ENCODE measurements at places on chromosomes 7 and 10.
A peak's percentile ranks its signal among the peaks of the same experiment; 100 is the strongest.

DNA sequence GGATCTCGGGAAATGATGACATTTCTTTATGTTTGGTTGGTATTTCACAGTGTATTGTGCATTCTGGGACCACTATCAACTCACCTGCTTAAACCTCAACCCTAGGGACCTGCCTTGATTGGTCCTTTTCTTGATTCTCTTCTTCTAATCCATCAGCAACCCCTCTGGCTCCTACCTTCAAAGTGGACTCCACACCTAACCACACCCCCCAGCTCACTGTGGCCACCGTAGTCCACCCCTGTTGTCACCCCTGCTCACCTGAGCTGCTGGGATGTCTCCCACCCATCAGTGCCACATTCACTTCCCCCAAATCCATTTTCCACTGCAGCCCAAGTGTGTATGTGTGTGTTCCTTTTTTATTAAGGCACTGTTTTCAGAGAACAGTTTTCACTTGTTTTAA lies 145.0 kb downstream of the PLPP4 start:
- no peak for DNase-seq

GRCh38 chr10:8052341-8052955 lies 2.0 kb upstream of the GATA3 start:
- no peak for DNase-seq

GRCh38 chr7:1432411-1433082 lies 26.7 kb downstream of the MICALL2 start:
- DNase-seq = peak; percentile 57

DNA sequence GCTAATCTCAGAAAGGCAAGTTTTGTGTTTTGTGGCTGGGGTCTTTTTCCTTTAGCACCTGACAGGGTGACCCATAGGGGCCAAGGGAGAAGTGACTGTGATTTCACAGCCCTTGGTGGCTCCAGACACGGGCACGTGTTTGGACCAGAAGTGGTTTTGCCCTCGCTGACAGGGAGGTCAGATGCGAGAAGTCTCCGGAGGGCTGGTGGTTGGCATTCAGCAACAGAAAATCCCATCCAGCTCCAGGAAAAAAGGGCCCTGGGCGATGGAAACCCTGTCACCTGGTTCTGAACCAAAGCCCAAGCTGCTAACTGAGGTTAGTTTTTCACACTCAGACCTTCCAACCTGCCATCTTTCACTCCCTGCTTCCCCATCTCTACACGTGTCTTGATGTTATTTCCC lies 272.9 kb downstream of the TRIL start:
- no peak for DNase-seq

DNA sequence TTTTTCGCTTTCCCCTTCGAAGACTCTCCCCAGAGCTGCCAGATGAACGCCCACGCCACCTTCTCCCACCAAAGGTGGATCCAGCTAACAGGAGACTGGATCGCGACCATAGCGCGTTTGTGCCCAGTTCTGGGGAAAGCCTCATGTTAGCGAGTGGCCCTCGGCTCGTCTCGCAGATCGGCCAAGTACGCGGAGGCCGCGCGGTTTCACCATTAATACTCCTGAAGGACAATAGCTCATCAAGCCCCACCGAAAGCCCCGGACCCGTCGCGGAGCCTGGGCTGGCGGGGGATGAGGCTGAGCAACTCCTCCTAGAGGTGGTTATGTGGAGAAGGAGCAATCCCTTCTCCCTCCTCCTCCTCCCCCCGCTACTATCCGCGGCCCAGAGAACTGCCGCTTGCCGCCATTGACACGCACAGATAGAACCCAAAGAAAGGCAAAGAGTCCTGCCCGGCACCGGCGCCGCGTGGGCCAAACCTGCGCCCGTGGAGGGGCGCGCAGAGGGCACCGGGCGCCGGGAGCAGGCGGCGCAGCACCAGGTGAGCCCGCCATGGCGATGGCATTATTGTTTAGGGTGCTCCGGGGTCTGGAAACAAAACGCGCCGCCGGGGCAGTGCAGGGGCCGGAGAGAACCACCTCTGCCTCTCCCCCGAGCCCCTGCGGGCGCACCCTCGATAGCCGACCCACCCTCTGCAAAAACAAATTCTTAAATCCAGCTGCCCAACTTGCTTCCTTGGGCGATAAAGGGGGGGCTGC lies at the start of gene MACROH2A2:
Gene MACROH2A2, plus strand, starts transcription at position 385 of the 756 bp plus-strand sequence. CDS start 22,813 bp downstream, outside the sequence.
- DNase-seq = peak; percentile 61

DNA sequence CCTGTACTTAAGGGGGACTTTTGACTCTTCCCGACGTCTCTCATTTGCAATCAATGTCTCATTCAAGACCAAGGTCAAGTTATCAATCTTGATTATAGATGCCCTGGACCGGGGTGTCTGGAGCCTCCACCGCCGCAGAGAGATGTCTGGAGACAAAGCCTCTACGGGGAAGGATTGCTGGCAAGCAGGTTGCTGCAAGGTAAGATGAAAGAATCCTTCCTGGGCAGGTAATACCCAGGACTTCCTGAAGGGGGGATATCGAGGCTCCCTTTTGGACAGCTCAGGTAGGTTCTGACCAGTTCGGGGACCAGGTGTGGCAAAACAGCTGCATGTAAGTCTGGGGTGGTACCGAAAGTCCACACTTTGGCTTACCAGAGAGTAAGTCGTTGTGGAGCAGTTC lies 12.5 kb upstream of the CUX1 start:
- DNase-seq = no peak

- DNase-seq = no peak
These were observed 282.3 kb upstream of the SEMA3C start for GRCh38 chr7:81201188-81201587.

GRCh38 chr7:157402911-157403534 lies 66.2 kb downstream of the DNAJB6 start:
- DNase-seq = peak; percentile 13

DNA sequence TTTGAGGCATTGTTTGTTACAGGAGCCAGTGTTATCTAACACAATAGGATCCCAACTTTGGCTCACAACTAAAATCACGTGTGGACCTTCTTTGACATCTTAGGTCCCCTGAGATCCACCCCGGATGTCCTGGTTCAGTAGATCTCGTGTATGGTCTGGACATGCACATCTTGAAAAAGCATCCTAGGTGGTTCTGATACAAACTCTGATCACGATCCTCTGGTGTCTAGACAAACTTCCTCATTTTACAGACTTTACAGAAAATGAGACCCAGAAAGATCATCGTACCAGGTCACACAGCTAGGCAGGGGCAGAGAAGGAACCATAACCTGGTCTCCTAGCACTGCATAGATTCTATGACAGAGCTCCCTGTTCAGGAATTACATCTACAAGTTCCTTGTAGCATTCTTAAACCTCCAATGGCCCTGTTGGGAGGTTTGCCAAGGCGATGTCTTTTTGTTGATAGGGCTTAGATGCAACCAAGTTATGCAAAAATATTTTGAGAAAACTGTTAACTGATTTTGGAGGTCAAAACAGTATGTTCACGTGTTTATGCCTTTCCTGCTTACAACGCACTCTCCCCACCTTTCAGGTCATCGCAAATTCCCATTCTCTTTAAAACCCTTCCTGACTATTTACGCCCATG lies 30.8 kb upstream of the CHST15 start:
- peak; percentile 16 for DNase-seq

DNA sequence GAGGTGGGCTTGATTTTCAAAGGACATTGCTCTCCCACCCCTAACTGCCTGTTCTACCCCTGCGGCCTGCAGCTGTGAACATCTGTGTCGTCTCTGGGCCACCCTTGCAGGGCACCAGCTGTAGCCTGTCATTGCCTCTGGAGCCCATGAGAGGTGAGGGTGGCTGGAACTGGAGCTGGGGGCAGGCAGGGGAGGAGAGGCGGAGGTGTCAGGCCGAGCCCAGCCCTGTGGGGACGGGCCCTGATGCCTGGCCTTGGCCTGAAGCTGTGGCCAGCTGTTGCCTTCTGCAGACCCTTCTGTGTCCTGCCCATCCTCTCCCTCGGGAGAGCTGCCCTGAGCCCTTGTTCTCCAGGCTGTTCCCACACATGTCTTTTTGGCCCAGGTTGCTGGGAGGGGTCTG lies 44.5 kb downstream of the PALD1 start:
- DNase-seq = no peak

GRCh38 chr7:103640031-103640779 lies 194.2 kb upstream of the SLC26A5 start:
- peak; percentile 87 for DNase-seq

- no peak for DNase-seq
These were observed 30.6 kb downstream of the ANLN start for GRCh38 chr7:36420307-36420706.

GRCh38 chr7:87870471-87870870 lies 5.7 kb downstream of the SLC25A40 start:
- DNase-seq = no peak

- DNase-seq = no peak
These were observed 27.3 kb downstream of the CFAP69 start for GRCh38 chr7:90272242-90272641.
